ENCODE measurements at places on chromosomes 4 and X. TPM values are rescaled to one million over a fixed set of nuclear protein-coding genes. Genes with fewer than 3 reads are reported as not detected.

DNA sequence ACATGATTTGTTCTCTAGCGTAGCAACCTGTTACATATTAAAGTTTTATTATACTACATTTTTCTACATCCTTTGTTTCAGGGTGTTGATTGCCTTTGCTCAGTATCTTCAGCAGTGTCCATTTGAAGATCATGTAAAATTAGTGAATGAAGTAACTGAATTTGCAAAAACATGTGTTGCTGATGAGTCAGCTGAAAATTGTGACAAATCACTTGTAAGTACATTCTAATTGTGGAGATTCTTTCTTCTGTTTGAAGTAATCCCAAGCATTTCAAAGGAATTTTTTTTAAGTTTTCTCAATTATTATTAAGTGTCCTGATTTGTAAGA lies 2.4 kb downstream of the ALB start:
- DNase-seq, result no peak
- H3K27ac ChIP-seq, result no peak overlapping the region
- no peaks in the 10 kb centered on the region for H3K4me1 ChIP-seq

DNA sequence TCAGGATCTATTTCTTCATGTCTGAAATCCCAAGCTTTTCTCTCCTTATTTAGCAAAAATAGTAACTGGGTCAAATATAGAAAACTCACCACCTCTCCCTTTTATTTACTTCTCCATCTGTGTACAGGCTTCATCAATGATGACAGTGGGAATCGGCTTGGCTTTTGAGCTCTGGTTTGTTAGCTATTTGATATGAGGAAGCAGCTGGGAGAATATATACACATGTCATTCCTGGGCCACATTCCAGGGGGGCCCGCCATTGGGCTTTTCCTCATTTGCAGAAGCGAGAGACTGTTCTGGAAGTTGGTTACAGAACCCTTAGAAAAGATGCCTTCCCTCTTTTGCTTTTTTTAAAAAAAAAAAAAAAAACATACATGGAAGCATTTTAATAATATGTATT lies 107.4 kb upstream of the F9 start:
- no peaks in the 10 kb centered on the region for H3K27me3 ChIP-seq
- H3K27ac ChIP-seq, result no peak overlapping the region
- no peak overlapping the region for H3K4me3 ChIP-seq
- no peaks in the 10 kb centered on the region for H3K36me3 ChIP-seq
- no peak for DNase-seq

GRCh38 chr4:37066159-37066558 lies 178.4 kb upstream of the NWD2 start:
- H3K4me1 ChIP-seq, result no peaks in the 10 kb centered on the region
- H3K36me3 ChIP-seq, result no peaks in the 10 kb centered on the region
- H3K4me3 ChIP-seq, result no peak overlapping the region
- DNase-seq, result no peak

DNA sequence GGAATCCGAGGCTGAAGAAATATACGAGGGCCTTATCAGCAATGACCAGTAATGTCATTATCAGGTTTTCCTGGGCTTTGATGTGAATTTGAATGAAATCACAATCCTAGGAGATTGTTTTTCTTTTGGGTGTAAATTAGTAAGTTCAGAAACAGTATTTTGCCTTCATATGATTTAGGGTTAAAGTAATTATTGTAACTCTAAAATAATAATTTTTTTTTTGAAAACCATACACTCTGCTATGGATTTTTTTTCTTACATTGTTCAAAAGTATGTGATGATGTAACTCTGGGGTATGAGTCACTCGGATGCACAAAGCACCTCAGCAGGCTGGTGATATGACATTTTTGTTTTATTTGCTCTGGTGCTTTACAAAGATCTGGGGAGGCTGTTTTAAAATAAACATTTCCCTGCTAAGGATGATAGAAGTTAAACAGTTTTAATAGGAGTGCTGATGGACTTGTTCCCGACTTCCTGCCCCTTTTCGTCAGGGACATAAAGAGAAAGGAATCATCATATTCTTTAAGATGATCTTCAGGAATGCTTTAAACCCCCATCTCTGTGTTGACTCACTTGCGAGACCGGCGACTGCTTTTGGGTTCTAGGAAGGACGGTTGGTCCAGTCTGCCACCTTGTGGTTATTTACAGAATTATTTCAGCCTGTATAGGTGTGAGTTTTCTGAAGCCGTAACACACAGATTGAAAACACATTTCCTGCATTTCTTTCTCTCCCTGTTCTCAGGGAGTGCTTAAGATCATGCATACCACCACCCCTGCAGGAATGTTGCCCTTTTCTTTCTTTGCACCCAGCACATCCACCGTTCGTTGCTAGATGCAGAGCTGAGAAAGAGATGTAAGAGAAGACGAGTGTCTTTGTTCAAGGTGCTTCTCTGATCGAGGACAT lies 72.5 kb downstream of the RAPGEF2 start:
- peak; percentile 89 for DNase-seq
- H3K36me3 ChIP-seq, result no peaks in the 10 kb centered on the region
- no peaks in the 10 kb centered on the region for H3K27me3 ChIP-seq
- H3K4me1 ChIP-seq, result peaks cover 4% of the 10 kb centered on the region

- H3K4me3 ChIP-seq, result no peak overlapping the region
- peaks cover 7% of the 10 kb centered on the region for H3K36me3 ChIP-seq
- no peaks in the 10 kb centered on the region for H3K4me1 ChIP-seq
- no peak overlapping the region for H3K27ac ChIP-seq
- DNase-seq, result no peak
Measured at GRCh38 chr4:67428819-67429218, 116.5 kb downstream of the CENPC start.

DNA sequence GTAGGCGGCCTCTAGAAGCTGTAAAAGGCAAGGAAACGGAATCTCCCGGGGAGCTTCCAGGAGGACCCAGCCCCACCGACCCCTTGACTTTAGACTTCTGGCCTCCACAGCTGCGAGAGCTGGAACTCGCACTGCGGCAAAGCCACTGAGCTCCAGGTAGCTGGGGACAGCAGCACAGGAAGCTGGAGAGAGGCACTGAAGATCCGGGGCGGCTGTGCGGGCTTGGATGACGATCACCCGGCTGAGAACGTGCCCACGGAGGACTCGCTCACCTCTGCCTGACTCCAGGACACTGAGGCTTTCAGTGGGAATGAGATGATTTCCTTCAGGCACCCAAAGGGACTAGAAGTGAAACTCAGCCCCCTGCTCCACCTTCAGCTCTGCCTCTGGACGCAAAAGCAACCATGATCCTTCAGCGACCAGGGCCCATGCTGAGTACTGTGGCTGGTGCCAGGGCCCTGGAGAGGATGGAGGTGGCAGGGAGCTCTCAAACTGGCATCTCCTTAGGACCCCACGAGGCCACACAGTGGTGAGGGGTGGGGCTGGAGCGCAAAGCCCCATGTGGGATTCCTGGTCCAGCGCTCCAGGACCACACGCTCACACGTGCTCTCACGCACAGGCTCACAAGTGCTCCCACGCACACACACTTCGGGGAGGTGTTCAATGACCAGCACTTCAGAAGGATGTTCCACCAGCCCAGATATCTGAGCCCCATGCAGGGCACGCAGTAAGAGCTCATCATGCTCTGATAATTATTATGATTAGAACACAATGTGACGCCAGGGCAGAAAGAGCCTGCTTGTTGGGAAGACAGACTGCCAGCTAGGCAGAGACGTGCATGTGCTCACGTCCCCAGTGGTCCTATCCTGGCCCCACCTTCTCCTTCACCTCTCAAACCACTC lies 47.2 kb downstream of the ADRA2C start:
- no peaks in the 10 kb centered on the region for H3K36me3 ChIP-seq
- H3K27me3 ChIP-seq, result no peaks in the 10 kb centered on the region
- H3K27ac ChIP-seq, result no peak overlapping the region
- no peak for DNase-seq

DNA sequence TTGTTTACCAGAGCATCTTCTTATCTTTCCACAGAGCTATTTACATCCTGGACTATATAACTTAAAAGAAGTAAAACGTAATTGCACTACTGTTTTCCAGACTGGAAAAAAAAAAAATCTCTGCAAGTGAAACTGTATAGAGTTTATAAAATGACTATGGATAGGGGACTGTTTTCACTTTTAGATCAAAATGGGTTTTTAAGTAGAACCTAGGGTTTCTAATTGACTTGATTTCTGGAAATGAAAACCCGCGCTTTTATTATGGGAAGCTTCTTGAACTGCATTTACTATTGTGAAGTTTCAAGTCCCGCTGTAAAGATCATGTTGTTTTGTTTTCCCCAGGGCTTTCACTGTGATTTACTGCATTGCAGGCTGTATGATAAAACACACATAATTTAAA lies 162.7 kb downstream of the STIM2 start:
- H3K27ac ChIP-seq, result no peak overlapping the region
- DNase-seq, result no peak

DNA sequence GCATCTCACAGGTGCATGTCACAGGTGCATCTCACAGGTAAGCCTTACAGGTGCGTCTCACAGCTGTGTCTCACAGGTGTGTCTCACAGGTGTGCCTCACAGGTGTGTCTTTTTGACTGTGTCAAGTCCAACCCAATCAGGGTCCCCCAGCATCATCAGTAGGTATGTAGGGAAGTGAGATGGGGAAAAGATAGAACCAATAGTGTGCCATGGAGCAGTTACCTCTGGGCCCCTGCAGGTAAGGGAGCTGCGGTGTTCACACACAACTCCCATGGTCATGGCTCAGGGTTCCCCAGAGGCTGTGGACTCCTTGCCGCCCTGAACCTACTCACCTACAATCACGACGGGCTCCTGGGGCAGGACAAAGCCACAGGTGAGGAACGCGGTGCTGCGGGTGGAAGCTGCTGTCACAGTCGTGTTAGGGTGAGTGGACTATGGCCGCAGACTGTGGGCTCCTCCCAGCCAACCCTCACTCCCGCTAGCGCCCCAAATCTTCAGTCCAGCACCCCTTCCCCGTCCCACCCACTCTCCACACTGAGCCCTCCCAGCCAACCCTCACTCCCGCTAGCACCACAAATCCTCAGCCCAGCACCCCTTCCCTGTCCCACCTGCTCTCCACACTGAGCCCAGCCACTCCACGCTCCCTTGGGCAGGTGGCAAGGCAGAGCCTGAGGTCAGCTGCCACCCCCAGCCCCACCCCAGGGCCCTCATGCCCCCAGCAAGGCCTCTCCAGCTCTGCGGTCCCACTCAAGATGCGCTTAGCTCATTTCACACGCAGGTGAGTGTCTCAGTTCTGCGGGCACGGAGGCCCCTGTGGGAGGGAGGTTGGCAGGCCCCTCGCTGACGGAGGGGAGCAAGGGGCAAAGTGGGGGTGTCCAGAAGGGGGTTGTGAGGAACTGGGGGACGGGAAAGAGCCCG lies 2.1 kb upstream of the PDE6B start:
- no peak overlapping the region for H3K4me3 ChIP-seq
- DNase-seq, result peak; percentile 31
- peaks cover 3% of the 10 kb centered on the region for H3K4me1 ChIP-seq
- no peaks in the 10 kb centered on the region for H3K36me3 ChIP-seq

DNA sequence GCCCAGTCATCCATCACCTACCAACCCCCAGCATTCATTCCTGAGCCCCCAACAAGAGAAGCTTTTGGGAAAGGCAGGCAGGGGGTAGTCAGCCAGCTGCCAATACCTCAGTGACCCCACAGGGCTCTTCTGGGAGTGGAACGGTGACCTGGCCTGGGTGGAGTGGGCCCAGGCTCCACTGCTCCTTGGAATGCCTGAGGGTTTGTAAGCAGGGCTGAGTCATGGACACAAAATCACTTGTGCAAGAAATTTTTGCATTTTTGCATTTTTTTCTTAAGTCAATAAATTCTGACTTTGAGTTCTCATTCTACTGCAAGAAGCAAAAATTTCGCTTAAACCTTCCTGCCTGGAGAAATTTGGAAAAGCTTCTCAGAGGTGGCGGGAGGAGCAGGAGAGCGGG lies 18.5 kb downstream of the SORCS2 start:
- no peak for DNase-seq
- no peak overlapping the region for H3K27ac ChIP-seq
- H3K4me3 ChIP-seq, result no peak overlapping the region
- no peaks in the 10 kb centered on the region for H3K27me3 ChIP-seq
- no peaks in the 10 kb centered on the region for H3K36me3 ChIP-seq

DNA sequence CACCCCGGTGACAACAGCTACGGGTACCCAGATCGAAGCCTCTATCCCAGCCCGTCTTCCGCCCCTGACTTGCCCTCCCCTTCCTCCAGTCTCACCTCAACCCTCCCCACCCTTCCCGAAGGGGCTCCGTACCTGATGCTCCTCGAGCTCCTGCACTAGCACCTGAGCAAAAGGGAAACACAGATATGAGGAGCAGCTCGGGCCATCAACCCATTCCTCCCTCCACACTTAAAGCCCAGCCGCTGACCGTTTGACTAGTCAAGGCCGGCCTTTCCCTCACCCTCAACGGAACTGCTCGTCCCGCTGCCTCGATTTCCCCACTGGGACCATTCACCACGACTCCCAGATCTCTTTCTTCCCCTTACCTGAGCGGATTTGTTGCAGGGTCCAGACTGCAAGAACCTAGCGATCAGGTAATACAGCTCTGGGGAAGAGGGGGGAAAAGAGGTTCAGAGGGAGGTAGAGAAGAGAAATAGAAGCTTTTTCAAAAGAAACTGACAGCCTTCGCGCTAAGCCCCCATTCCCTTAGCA lies 731 bp downstream of the BRWD3 start:
- H3K36me3 ChIP-seq, result no peaks in the 10 kb centered on the region
- H3K27me3 ChIP-seq, result no peaks in the 10 kb centered on the region
- peak overlapping the region; percentile 87 for H3K4me3 ChIP-seq
- no peak overlapping the region for H3K27ac ChIP-seq
- peak; percentile 68 for DNase-seq
- no peaks in the 10 kb centered on the region for H3K4me1 ChIP-seq

GRCh38 chrX:66200855-66201795 lies 37.1 kb downstream of the HEPH start:
- peaks cover 11% of the 10 kb centered on the region for H3K36me3 ChIP-seq
- H3K27ac ChIP-seq, result no peak overlapping the region
- no peaks in the 10 kb centered on the region for H3K4me1 ChIP-seq
- H3K4me3 ChIP-seq, result no peak overlapping the region
- DNase-seq, result no peak

CTAG2 gene
- total RNA-seq, result not detected

PNCK gene
- 2.8 TPM for total RNA-seq

TBC1D8B gene
- total RNA-seq, result 8.1 TPM

PRDM8 gene
- not detected for total RNA-seq

FHIP1A gene
- 29.2 TPM for total RNA-seq

PASD1 gene
- total RNA-seq, result not detected

All from endodermal cell (in vitro differentiated cells).